ELR (cell line): ENCODE measurements at places on chromosomes 1 and 21.

- no peak for DNase-seq
These were observed 62.7 kb downstream of the ADSS2 start for GRCh38 chr1:244388961-244389360.

DNA sequence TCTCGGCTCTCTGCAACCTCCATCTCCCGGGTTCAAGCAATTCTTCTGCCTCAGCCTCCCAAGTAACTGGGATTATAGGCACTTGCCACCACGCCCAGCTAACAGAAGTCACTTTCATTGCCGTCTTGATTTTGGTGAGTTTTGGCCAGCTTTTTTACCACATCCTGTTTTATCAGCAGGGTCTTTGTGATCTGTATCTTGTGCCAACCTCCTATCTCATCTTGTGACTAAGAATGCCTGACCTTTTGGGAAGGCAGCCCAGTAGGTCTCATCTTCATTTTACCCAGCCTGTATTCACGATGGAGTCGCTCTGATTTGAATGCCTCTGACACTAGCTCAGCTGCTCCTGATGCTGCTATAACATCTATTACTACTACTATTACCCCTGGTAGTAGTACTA is 46.8 kb upstream of the BARHL2 start:
- DNase-seq = no peak

- peak; percentile 32 for DNase-seq
These were observed 4.3 kb upstream of the C1orf115 start for GRCh38 chr1:220685879-220686278.

GRCh38 chr1:161350671-161351070 is 17.0 kb downstream of the CFAP126 start:
- DNase-seq = no peak

DNA sequence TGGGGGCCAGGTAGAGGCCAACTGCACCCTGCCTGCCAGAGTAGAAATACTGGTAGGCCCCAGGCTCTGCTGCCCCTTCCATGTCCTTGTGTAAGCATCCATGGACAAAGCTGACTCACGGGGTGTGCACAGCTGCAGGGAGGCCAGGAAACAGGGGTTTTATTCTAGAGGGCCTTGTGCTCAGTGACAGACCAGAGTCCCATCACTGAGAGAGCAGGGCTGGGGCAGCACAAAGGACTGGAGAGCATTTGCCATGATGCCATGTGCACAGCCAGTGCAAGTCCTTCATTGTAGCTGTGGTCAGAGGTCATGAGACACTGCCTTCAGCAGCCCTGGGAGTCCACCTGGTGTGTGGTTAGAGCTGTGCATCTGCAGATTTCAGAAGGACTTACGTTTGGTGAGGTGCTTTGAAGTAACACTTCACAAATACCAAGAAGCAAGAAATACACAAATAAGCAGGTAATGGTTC is 8.1 kb downstream of the ARF1 start:
- DNase-seq = peak; percentile 43

DNA sequence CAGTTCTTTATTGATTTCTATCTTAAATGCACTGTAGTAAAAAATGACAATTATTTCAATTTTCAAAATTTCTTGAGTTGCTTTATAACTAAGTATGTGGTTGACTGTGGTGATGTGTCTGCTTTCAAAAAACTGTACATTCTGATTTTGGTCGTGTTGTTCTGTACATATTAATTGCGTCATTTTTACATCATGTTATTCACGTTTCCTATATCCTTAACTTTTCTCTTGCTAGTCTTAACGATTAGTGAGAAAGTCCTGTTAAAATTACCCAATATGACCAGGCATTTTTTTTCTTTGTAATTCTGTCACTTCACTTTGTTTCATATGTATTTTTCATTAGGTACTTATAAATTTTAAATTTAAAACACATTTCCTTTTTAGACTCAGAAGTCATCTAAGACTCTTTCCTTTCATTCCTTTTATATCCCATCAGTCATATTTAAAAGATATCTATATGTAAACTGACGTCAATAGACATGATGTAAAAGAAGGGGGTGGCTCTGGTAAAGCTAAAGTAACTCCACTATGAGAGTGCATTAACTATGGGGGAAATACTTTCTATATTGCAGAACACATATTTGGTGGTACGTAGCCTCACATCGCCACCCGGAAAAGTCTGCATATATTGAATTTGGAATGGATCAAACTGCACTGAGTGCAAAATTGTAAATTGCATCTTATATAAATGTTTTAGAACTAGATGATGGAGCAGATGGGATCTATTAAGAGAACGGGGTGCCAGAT is 1.1 kb upstream of the COA6 start:
- peak; percentile 13 for DNase-seq

- no peak for DNase-seq
These were observed 16.4 kb upstream of the CCDC17 start for GRCh38 chr1:45640293-45640692.

GRCh38 chr1:155623357-155623756 is 13.3 kb downstream of the MSTO1 start:
- DNase-seq = no peak

DNA sequence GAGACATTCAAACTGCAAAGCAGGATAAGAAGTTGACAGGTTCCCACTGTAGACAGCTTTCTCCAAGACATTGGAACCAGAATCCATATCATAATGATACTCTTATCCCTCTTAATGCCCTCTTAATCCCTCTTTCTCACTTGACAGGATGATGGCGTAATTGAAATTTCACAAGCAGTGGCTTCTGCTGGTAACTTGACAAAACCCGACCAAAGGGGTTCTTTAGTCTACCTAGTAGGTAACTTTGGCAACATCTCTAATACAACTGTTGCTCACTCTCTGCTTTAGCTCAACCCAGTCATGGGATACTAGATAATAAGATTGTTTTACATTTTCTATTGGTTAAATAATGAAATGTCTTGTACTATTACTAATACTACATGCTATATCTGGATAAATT is 34.7 kb downstream of the S100A10 start:
- no peak for DNase-seq

GRCh38 chr1:10556430-10557005 is 81.8 kb downstream of the PEX14 start:
- DNase-seq = no peak

- DNase-seq = no peak
These were observed 237.0 kb downstream of the PTPRU start for GRCh38 chr1:29473161-29473855.

GRCh38 chr1:174008979-174009378 is 13.2 kb downstream of the RC3H1 start:
- DNase-seq = no peak

DNA sequence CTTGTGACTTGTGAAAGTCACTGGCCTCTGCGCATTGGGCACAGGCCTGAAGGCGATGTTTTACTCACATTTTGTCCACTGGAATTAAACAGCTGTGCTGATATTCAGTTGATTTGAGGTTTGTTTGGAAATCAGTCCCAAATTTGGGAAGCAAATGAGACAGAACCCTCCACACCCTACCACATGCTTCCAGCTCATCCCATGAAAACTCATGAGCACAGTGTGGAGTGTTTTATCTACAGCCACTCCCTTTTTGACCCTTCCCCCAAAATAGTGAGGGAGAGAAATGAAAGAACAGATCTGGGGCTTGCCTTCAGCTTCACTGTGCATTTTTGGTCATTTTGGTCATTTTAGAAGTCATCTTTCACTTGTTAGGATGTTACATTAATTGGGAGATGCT is 101.3 kb downstream of the CAMTA1 start:
- no peak for DNase-seq

DNA sequence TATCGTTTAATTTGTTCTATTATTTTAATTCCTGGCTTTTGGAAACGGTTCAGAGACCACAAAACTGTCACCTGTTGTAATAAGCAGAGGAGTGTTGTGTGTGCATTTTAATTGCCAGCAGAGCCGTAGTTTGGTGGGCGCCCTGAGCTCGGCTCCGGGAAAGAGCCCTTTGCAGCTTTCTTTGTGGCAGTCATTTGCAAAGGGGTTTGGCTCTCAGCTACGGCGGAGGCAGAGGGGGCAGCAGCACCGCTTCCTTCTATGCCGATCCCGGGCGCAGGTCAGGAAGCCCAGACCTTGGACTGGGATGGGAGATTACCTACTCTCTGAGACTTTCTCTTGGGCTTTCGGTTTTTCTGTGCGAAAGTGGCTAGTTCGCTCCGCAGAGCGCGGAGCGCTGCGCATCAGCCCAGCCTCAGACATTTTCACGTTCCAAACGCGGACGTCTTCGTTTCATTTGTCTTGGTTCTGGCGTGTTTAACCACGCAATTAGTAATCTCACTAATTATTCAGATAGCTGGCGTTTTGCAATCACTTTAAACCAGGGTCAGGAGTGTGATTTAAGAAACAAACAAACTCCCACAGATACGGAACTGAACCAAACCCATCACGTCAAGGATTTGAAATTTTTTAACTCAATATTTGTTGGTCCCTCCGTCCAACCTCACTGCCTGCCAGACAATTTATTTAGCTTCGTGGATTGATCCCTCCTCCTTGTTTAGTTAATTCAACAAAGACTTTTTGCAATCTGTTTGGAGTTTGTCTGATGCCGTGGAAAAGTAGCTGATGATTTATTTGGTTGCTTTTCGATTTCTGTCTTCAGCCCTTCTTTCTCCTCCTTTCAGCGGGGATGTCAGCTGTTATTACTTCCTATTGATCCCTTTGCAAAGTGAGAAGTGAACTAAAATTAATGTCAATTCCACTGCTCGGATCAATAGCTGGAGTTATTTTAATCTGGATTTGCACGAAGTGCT is 3.9 kb downstream of the RNF220 start:
- DNase-seq = no peak

DNA sequence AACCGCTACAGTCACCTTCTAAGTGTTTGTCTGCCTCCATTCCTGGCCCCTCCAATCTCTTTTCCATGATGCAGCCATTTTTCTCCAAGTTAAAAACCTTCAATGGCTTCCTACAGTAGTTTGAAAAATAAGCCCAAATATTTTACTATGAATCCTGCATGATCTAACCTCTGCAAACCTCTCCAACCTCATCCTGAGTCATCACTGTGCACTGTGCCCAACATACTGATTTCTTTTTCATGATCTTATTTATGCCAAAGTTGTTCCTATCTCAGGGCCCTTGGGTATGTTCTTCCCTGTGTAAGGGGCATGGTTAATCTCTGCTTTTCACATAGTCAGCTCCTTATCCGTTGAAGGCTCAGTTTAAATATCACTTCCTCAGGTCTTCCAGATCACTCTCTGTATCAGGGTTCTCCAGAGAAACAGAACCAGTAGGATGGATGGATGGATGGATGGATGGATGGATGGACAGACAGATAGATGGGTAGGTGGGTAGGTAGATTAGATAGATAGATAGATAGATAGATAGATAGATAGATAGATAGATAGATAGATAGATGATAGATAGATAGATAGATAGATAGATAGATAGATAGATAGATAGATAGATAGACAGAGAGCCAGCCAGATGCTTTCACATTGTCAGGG is 18.1 kb upstream of the PTPN14 start:
- DNase-seq = peak; percentile 88

- no peak for DNase-seq
These were observed 1.1 kb upstream of the CD244 start for GRCh38 chr1:160863774-160864131.

GRCh38 chr1:180906511-180906910 is 6.2 kb upstream of the KIAA1614 start:
- DNase-seq = no peak

DNA sequence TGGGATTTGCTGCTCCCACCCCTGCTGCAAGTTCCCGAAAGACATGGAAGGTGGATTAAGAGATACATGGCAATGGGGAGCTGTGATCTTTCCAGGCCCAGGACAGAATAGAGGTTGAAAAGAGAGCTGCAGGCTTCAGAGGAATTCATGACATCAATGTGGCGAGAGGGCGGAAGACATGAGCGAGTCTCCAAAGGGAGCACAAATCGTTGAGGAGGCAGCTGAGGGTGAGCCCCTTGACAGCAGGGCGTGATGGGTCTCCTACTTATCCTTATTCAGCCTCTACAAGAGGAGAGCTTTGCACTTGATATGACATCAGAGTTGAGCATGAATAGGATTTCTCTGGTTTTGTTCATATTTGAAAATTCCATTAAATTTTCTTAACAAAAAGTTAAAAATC is 45.5 kb upstream of the TACSTD2 start:
- no peak for DNase-seq

DNA sequence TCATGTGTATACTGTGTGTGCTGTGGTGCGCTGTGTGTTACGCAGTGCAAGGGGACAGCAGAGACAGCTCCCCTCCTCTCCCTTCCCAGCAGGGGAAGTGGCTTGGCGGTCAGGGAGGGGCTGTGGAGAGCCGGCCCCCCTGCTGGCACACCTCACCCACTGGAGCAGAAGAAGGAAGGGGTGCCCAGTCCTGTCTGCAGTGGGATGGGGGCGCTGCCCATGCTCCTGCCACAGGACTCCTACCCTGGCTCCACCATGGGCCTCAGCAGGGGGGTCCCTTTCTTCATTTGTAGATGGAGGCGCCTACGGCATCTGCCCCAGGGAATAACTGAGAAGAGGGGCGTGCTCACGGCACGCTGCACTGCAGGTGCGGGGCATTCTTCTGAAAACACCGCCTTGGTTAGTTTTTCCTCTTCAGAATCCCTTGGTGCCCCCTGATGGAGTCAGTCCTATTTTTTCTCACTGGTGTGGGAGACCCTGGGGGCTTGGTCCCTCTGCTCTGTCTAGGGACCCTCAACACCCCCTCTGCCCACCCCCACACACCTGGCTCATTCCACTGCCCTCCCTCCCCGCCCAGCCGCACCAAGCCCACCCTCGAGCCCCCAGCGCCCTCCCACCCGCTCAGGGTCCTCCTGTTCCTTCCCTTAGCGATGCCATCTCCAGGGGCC is 13.8 kb upstream of the LDLRAP1 start:
- no peak for DNase-seq

DNA sequence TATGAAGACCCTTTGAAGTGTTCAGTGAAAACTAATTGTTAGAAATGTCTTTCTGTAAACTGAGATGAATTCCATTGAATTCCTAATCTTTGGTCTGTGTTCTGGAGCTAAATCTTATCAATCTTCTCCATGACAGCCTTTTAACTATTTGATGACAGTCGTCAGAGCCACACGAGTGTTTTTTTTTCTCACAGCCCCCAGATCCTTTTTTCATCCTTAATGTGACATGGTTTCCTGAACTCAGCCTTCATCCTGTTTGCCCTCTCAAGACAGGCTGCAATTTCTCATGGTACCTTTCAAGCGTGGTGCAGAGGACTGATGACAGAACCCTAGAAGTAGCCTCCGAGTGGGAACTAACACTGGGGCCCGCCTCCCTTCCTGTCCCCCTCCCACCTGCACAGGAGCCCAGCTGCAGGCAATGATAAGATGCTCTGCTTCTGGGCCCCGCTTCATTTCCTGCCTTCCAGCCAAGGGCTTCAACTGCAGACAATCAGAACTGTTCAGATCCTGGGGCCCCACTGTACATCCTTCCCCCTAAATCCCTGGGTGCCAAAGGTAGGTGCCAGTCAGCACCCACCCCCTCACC is 114.6 kb upstream of the VAV3 start:
- no peak for DNase-seq

- DNase-seq = no peak
These were observed 186.3 kb upstream of the USP25 start for GRCh38 chr21:15543473-15543872.

DNA sequence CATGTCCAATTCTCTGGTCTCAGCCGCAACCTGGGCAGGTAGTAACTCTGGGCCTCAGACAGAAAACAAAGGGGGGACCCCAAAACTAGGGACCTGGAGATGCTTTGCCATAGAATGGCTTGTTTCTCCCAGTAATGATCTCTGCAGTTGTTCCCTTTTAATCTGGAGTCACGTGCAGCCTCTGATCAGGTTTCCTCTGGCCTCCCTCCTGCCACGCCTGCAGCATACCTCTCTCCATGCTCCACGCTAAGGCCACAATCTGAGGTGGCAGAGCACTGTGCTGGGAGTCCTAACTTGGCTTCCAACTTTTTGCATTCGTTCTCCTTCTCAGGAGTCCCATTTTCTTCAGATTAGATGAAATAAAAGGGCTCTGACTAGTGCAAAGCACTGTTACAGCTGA is 1.9 kb downstream of the PABPC4 start:
- peak; percentile 54 for DNase-seq
